ENCODE measurements at places on chromosomes 4 and X. TPM values are rescaled to one million over a fixed set of nuclear protein-coding genes. Genes with fewer than 3 reads are reported as not detected.

FABP2 gene
- not detected for total RNA-seq

TBC1D9 gene
- total RNA-seq = 22.8 TPM

SPANXC gene
- total RNA-seq = not detected

TCEAL5 gene
- total RNA-seq = not detected

CHRDL1 gene
- 3.8 TPM for total RNA-seq
